Fibroblast of upper back skin (primary cell): ENCODE measurements at places on chromosomes 12 and 14.

- peak; percentile 95 for DNase-seq
Measured at GRCh38 chr12:78290606-78291345, 460.1 kb downstream of the NAV3 start.

DNA sequence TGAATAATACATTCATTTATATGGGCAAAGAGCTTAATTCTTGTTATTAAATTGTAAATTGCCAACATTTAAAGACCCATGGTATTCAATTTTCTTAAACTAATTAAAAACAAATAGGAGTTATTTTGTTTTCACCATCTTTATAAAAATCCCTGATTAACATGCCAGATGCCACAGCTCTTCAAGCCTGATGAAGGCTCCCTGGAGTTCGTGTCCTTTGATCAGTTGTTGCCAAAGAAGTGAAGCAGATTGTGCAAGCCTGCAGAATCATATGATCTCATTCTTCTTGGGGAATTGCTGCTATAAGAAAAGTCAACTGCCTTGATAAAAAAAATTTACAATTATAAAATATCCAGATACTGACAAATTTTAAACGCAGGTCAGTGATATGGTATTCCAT lies 288.3 kb upstream of the PPFIA2 start:
- no peak for DNase-seq

DNA sequence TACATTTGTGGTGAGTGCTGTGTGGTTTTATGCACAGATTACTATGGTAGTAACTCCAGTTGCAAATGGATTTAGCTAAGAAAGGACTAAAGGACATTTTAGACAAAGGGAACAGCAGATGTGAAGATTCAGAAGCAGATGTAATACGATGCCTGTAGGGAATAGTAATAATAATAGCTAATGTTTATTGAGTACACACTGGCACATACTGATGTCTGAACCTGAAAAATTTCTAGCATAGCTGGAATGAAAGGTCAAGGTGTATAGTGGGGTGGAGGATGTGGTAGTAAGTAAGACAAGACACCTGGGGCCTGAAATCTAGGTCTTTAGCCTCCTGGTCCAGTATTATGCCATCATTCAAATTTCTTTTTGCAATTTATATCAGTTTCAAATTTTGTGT lies 54.3 kb upstream of the LRTM2 start:
- no peak for DNase-seq

DNA sequence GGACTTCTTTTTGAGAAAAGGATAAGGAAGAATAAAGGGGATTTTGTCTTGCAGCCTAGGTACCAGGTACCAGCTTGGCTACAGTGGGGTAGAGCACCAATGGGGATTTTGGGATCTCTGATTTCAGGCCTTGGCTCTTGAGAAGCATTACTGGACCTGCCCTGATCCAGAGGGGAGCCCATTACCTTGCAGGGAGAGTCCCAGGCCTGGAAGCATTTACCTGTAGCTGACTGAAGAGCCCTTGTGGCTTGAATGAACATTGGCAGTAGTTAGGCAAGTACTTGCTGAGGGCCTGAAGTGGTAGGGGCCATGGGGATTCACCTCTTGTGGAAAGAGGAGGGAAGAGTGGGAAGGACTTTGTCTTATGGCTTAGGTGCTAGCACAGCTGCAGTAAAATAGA lies 308.2 kb upstream of the FBXO33 start:
- no peak for DNase-seq

DNA sequence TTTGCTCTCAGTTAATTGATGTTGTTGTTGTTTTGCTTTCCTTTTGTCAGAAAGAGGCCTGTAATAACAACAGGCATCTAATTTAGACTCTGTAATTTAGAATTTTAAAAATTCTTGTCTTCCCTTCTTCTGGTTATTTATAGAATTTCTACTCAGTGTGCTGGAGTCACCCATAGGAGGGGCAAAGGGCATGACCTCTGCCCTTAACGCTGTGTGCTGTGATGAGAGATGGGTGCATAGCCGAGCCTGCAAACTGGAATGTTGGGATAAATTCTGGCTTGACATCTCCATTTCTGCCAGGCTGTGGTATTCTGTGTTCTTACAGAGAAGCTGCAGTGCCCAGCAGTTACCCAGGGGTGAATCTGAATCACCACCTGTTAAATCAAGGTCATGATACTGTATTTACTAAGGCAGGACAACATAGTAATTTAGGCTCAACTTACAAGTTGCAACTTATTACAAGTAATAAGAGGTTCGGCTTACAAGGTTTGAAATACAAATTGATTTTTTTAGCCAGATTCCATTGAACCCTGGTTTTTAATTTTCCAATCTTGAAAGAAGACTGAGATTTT lies 53.3 kb downstream of the TRAF3 start:
- DNase-seq, result no peak

DNA sequence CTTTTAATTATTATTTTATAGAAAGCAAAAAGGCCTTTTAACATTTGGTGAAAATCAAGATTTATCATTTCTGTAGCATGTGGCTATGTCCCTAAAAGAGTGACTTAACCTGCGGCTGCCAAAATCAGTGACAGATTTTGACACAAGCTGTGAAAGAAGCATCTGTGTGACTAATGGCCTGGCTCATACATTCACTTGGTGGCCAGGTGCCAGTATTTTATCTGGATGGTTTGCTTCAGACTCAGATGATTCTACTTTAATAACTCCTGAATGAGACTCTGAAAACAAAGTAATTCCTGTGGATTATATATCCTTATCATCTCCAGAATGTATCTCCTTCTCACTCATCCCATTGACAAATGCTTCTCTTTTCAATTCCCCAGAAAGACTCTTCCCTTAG lies 103.0 kb downstream of the FSCB start:
- DNase-seq, result peak; percentile 42

GRCh38 chr12:27810756-27811155 lies 30.7 kb upstream of the MANSC4 start:
- DNase-seq, result no peak

DNA sequence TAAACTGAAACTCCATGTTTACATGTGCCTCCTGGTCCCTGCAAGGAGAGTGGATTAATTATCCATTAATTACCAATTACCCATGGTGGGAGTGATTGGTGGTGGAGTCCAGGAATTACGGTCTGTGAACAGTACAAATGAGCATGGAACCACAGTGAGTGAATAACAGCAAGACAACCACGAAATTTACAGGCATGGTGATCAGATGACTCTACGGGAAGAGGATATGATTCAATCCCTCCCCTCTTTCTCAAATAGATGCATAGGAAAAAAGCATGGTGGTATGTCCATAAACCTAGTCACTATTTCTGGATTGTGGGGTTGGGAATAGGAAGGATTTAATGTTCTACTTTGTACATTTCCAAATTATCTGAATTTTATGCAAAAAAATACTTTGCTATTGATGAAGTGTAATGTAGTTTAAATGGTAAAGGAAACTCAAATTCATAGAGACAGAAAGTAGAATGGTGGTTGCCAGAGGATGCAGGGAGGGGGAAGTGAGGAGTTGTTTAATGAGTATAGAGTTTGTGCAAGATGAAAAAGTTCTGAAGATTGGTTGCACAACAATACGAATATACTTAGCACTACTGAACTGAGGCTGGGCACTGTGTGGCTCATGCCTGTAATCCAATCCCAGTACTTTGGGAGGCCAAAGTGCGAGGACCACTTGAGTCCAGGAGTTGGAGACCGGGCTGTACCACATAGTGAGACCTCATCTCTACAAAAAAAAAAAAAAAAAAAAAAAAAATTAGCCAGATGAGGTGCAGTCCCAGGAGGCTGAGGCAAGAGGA lies 41.2 kb upstream of the C12orf75 start:
- peak; percentile 39 for DNase-seq

DNA sequence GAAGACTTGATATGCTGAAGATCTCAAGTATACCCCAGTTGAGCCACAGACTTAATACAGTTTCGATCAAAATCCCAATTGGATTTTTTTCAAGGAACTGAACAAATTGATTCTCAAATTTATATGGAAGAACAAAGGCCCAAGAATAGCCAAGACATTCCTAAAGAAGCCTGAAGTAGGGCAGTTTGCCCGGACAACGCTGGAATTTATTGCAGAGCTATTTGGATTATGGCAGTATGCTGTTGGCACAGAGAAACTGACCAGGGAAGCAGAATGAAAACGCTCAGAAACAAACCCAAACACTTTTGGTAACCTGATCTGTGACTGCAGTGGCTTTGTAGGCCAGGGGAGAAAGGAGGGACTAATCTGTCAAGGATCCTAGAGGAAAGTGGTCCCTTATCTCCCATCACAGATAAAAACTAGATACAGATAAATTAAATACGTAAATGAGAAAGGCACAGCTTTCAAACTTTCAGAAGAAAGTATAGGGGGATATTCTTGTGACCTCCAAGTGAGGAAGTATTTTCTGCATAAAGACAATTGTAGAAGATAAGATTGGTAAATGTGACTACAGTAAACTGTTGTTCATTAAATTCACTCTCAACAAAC lies 35.9 kb upstream of the GSC start:
- DNase-seq, result peak; percentile 39

GRCh38 chr14:29804481-29805266 lies 123.0 kb downstream of the PRKD1 start:
- DNase-seq, result no peak

DNA sequence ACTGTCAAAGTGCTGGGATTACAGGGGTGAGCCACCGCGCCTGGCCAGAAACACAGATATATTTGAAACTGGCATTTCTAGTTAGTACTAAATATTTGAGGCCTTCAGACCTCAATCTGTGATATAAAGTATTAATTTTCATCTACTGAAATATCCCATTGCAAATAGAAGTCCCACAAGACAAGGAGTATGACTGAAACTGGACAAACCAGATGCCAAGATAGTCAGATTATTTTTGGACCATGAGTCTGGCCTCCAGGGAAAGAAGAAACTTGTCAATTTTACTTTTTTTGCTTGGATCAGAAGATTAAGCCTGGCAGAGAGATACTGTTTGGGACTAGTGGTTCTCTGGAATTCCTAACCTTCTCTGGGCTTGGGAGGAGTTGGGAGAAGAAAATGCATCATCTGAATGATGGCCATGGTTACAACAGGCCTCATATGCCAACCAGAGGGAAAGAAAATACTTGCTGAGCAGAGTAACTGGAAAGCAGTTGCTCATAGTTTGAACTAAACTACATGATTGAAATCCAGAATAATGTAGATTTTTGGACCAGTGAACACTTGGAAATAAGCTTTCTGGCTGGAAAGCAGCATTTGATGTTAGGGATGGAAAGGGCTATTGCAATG lies 2.9 kb upstream of the SMOC1 start:
- DNase-seq, result no peak

DNA sequence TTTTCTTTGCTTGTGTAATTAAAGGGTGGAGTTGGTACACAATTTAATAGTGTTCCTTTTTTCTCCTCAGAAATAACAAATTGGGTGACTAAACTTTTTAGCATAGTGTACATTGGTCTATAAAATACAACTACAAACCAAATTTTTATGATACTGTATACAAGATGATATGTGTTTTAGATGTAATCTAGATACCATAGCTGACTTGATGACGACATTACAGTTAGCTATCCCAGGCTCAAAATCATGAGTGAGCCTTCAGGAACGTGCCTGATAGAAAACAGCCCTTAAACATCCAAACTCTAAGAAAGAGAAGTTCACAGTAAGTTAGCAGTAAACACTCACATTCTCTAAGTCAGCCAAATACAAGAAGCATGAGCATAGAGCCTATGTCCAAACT lies 99.0 kb upstream of the SSTR1 start:
- DNase-seq, result peak; percentile 60

DNA sequence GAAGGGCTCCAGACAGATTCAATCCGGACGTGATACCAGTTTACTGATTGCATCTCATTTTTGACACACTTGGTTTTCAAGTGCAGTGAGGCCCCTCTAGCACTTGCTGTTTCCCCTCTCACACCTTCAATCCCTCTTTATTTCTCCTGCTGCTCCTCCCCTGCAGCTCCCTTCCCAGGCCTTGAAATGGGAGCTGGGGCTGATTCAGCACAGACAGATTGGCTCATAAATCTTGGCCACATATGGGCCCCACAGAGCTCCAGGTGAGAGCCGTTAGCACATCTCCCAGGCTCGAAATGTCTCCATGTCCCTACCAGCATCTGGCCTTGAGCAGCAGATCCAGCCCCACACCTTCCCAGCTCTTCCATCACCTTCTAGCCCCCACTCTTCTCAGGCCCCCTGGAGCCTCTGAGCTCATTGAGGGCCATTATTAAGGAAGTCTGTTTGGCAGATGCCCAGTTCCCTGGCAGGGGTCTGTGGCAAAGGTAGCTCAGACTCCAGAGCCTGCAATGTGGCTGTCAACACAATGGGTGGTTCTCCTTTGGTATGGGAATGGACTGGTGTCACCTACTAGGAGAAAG lies 220.3 kb upstream of the FKBP4 start:
- no peak for DNase-seq

GRCh38 chr12:47192051-47192450 lies 112.3 kb upstream of the AMIGO2 start:
- DNase-seq, result no peak

DNA sequence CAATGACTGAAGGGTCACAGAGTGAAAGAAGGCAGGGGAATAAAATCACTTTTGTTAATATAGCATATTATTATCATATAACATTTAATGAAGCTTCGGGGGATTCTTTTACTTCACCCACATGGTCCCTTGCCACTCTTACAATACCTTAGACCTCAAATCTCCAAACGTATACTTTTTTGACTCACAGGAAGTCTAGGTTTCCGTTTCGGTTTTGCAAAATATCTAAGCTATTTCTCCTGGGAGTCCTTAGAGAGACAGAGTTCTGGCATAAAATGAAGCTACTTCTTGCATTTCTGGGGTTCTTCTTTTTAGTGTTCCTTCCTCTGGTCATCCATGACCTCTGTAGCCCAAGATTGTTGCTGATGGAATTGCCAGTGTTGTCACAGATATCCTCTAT lies 590.5 kb upstream of the ATP2B1 start:
- DNase-seq, result peak; percentile 28

DNA sequence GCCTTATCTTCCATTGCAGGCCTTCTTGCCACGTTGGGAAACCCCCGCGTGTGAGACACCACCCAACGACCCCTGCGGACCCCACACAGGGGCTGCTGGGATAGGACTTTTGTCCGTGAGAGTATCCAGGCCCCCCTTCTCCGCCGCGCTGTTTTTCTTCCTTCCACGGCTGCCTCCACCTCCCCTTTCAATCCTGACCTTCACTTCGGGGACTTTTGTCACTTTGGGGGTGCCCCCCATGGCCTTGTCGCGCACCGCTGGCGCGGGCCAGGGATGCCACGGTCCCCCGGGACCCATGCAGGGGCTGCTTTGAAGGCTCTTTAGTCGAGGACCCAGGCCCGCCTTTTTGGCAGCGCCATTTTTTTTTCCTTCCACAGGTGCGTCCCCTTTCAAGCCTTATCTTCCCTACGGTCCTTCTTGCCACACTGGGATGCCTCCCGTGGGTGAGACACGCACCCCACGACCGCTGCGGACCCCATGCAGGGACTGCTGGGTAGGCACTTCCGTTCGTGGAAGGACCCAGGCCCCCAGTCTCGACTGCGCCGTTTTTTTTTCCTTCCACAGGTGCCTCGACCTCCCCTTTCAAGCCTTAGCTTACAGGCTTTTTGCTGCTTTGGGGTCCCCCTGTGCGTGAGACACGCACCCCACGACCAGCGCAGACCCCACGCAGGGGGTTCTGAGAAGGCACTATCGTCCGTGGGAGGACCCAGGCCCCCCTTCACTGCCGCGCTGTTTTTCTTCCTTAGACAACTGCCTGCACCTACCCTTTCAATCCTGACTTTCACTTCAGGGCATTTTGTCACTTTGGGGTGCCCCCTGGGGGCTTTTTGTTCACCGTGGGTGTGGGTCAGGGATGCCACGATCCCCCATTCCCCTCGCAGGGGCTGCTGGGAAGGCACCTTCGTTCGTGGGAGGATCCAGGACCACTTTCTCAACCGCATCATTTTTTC lies 267.4 kb downstream of the ALG10 start:
- no peak for DNase-seq
